ENCODE measurements at places on chromosomes 5 and 9. TPM values are rescaled to one million over a fixed set of nuclear protein-coding genes. Genes with fewer than 3 reads are reported as not detected.

DNA sequence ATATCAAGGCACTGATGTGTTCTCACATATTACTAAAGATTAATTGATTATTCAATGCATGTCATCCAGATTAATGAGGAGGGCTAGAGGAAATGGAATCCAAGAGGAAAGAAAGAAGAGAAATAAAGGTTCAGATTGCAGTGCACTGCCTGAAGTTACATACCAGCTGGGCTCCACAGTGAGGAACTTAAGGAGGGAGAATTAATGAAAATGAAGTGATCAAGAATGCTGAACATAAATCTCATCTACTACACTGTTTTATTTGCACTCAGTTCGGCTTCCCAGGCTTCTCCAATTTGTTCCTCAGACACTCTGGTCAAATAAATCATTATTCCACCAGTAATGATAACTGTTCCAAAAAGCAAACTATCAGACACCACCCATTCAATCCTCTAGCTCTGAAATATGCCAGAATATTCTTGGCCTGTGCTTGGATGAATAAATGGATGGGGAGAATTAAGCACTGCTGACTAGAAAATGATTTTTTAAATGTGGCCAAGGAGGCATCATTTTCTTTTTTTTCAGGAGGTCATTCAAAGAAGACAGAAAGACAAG, 88.6 kb upstream of the FBN2 start:
- DNase-seq: no peak

DNA sequence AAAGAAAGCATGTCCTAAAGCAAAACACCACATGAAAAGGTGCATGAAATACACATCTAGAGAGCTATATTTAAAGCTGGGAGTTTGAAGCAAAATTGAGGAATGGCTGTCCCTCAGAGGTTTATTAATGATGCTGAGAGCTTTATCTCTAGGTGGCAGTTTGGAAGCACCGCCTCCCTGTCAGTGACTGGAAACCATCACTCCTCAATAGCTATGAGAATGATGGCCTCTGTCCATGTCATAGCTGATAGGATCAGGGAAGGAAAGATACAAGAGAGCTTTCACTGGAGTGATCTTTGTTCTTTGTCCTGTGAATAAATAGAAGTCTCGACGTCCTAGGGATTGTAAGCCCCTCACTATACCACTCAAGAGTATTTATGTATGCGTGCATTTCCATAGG, 110.5 kb downstream of the NUDT12 start:
- no peak for DNase-seq

DNA sequence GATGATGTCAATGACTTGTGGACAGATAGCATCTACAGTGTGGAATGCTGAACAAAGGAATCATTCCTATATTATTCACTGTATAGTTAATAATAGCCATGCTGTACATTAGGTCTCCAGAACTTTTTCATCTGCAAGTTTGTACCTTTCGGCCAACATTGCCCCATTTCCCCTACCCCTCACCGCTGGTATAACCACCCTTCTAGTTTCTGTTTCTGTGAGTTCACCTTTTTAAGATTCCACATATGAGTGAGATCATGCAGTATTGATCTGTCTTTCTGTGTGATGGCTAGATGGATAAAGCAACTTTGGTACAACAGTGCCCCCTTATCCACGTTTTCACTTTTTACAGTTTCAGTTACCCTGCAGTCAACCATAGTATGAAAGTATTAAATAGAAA, 18.8 kb upstream of the ALDH1B1 start:
- DNase-seq: no peak

DNA sequence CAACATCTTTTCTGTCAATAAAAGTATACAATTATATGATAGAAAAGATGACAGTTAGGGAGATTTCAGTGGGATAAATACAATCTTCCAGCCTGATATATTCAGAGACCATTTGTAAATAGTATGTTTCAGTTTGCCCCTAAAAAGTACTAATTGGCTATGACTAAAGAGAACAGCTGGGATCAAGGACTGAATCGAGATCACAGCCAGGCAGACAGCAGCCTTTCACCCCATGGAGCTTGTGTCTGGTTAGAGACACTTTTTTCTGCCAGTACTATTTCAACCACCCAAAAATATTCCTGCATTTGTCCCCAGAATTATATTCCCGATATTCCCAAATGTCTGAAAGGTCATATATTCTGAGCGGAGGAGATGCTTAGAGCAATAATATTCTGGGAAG, 577.3 kb upstream of the TLE4 start:
- DNase-seq: no peak

DNA sequence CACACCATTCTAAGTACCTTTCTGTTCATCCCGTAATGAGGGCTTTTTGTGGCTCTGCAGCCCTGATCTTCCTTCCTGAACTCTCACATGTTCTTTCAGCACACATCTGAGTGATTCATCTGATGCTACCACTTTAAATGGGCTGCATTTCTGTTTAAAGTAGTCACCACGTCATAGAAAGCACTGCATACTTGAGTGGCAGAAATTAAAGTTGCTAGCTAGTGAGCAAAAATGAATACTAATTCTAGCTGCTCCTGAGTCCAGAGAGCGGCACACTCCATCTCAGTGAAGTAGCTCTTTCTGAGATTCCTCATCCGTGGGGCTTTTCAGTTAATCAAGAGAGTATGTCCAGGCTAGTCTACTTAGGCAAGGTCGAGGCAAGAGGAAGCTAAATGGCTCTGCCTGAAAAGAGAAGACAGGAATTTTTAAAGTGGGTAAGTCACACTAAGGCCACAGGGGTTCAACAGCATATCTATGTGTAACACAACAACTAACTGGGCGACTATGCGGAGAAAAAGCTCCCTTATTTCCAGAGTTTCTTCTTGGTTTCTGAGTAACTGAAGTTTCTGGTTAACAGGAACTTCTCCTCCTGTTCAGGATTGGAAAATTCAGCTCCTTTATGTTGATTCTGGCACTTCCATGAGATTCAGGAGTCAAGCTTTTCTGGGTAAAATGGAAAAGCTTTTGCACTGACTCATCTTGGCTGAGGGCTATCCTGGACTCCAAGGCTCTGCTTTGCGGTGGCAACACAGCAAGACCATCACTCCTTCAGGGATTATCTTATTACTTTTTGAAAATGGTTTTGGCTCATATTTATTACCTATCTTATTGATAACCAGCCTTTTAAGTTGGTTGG, 109.5 kb downstream of the TAF11L14 start:
- DNase-seq: no peak

DNA sequence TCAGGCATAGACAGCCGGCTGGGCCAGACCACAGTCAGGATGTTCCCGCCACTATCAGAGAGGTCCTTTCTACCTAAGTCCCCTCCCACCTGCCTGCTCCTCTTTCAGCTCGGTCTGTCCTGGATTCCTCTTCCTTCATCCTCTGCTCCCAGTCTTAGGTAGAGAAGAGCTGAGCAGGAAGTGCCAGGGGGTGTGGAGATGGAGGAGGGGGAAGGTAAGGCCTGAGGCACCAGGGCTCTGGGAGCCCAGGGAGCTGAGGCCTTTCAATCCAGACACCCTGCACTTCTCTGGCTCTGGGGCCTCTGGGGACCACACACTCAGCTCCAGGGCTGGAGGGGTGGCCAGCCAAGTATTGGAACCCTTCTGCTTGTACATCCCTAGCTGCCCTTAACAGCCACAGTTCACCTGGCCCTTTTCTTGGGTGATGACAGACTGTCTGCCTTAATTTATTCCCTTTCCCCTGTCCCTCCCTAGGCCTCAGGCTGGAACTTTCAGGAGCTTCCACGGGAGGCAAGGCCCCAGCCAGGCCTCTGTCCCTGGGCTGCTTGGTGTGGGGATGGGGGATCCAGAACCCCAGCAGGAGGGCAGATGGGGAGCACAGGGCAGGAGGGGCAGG, 15.6 kb downstream of the IRF1 start:
- no peak for DNase-seq

The OR1J4 gene
- total RNA-seq: not detected

GRCh38 chr5:861442-862366, 10.9 kb upstream of the ZDHHC11 start:
- no peak for DNase-seq

DNA sequence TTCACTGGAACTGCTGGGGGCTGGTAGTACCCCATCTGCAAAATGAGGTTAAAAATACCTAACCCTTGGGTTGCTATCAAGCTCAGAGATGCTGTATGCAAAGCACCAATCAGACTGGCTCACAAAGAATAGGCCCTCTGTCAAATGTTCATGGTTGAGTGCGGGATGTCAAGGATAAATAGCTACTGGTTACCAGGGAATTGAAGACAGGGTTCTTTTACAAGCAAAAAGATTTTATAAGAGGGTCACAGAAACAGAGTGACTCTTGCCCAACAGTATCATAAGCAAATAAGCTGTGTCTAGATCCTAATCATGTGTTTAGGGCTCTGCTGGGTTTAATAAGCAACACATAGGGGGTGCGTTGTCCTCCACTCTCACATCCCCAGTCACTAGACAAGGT, 11.9 kb downstream of the SYK start:
- DNase-seq: no peak
